ENCODE measurements at places on chromosomes 16 and 17.

DNA sequence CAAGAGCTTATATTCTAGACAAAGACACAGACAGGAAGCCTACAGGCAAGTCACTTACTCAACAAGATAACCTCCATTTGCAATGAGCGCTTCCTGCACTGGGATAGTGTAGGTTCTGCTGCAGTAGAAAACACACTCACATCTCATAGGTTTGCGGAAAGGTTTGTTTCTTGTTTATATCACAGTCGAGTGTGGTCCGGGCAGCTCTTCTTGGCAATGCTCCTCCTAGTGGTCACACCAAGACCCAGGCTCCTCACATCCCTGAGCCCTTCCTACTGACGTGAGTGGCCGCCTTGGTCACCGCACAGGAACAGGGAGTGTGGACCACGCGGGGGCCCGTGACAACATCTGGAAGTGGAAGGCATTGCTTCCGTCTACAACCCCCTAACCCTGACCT is 48.0 kb upstream of the RBFOX3 start:
- DNase-seq, result no peak

DNA sequence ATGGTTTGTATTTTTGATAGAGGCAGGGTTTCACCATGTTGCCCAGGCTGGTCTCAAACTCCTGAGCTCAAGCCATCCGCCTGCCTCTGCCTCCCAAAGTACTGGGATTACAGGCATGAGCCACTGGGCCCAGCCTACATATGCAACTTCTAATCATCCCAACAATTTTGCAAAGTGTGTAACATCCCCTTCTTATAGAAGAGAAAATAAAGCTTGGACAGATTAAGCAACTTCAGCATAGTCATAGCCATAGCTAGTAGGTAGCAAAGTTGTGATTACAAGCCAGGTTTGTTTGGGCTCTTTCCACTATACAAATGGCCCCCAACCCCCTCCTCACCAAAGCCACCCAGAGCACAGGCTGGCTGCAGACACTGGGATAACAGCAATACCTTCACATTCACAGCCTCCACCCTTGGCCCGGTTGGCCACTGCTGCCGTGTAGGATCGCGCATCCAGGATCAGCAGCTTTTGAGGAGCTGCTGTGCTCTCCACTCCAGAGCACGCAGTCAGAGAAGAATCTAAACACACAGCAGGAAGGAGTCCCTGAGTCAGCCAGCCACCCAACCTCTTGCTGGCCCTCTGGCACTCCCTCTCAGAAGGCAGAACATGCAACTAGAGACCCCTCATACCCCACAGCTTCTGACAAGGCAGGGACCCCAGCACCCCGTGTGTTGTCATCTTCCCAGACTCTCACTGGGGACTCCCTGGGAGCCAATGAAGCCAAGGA is 7.9 kb downstream of the MTMR4 start:
- no peak for DNase-seq

- DNase-seq, result no peak
Measured at GRCh38 chr16:8564934-8565345, 25.4 kb downstream of the TMEM114 start.

DNA sequence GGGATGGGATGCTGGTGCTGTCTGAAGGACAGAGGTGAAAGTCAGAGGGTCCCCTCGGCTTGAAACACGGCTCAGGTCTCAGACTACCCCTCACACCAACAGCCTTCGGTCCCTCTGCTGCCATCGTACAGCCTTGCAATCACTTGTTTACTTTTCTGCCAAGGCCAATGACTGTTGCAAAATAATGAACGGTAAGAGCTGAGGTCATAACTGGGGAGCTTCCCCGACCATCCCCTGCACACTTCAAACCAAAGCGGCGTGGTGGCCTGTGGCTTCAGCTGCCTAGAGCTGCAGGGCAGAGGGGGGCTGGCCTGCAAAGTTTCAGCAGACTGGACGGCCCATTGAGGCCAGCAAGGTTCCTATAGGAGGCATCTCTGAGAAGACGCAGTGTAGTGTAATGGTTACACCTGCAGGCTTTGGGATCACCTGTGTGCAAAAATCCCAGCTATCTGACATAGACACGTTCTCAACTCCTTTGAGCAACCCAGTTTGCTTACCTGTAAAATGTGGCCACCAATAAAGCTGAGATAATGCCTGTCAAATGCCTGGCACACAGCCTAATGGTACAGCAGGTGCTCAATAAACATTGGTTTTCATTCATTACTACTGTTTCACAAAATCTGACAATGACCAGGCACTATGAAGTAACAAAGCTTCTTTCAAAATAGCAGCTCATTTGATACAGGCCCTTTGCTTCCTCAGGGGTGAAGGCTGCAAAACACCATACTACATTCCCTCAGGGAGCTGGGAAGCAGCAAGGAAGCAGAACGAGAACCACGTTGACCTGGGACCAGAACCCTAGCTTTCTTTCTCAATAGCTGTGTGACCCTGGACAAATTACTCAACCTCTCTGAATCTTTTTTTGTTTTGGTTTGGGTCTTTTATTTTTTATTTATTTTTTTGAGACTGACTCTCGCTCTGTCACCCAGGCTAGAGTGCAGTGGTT is 5.0 kb downstream of the PAM16 start:
- DNase-seq, result no peak

Measured in fibroblast of skin of scalp (primary cell).